ENCODE measurements at places on chromosomes 3 and 15. TPM values are rescaled to one million over a fixed set of nuclear protein-coding genes. Genes with fewer than 3 reads are reported as not detected.

SLC22A13 gene
- polyA plus RNA-seq: 0.16 TPM

TGM4 gene
- polyA plus RNA-seq: not detected

AMT gene
- 6.1 TPM for polyA plus RNA-seq

AHSG gene
- polyA plus RNA-seq: 1.1 TPM

C2CD4A gene
- not detected for polyA plus RNA-seq

KIF9 gene
- polyA plus RNA-seq: 15.9 TPM

RARB gene
- 13.2 TPM for polyA plus RNA-seq

IL17RC gene
- 0.54 TPM for polyA plus RNA-seq

CSPG4 gene
- polyA plus RNA-seq: not detected

IMPG2 gene
- polyA plus RNA-seq: 5.2 TPM

ENTPD3 gene
- 2.8 TPM for polyA plus RNA-seq

SNTN gene
- polyA plus RNA-seq: not detected

TPRG1 gene
- polyA plus RNA-seq: 1.6 TPM

CCRL2 gene
- polyA plus RNA-seq: not detected

BCL2A1 gene
- polyA plus RNA-seq: not detected

CYFIP1 gene
- polyA plus RNA-seq: 22.2 TPM

CRYGS gene
- polyA plus RNA-seq: 7.7 TPM

BNC1 gene
- polyA plus RNA-seq: not detected

LEKR1 gene
- polyA plus RNA-seq: 0.14 TPM

HTR3E gene
- not detected for polyA plus RNA-seq

GOLGA8T gene
- polyA plus RNA-seq: not detected

SLC15A2 gene
- polyA plus RNA-seq: 1.6 TPM

SEC22A gene
- polyA plus RNA-seq: 32.7 TPM

HYAL1 gene
- polyA plus RNA-seq: 2.2 TPM

PLOD2 gene
- 5.6 TPM for polyA plus RNA-seq

Data from neural cell (in vitro differentiated cells).